Activated T-cell treated with anti-CD3 and anti-CD28 coated beads, Interleukin-2, amount 50 U/mL, for 48 hours (primary cell): ENCODE measurements at places on chromosomes 3 and 15.

- DNase-seq, result no peak
These were observed 398.0 kb downstream of the TIGIT start for GRCh38 chr3:114691871-114692270.

GRCh38 chr15:94258246-94258645 is 26.9 kb downstream of the MCTP2 start:
- DNase-seq, result no peak

- no peak for DNase-seq
These were observed 3.9 kb downstream of the CLDND1 start for GRCh38 chr3:98518816-98519215.

GRCh38 chr15:88913850-88914169 is 631 bp upstream of the MFGE8 start:
- DNase-seq, result no peak

DNA sequence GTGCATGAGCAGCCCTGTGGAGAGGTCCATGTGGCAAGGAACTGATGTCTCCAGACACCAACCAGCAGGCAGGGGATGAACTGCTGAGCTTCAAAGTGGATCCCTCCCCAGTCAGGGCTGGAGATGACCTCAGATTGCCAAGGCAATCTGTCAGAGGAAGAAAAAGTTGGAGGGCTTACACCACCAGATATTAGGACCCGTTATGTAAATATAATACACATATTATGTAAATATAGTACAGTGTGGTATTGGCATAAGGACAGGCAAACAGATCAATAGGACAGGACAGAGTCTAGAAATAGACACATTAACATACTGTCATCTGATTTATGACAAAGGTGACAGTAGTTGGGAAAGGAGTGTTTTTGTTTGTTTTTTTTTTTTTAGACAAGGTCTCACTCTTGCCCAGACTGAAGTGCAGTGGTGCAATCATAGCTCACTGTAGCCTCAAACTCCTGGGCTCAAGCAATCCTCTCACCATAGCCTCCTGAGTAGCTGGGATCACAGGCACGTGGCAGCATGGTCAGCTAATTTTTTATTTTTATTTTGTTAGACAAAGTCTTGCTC is 18.0 kb upstream of the RAB7A start:
- no peak for DNase-seq

DNA sequence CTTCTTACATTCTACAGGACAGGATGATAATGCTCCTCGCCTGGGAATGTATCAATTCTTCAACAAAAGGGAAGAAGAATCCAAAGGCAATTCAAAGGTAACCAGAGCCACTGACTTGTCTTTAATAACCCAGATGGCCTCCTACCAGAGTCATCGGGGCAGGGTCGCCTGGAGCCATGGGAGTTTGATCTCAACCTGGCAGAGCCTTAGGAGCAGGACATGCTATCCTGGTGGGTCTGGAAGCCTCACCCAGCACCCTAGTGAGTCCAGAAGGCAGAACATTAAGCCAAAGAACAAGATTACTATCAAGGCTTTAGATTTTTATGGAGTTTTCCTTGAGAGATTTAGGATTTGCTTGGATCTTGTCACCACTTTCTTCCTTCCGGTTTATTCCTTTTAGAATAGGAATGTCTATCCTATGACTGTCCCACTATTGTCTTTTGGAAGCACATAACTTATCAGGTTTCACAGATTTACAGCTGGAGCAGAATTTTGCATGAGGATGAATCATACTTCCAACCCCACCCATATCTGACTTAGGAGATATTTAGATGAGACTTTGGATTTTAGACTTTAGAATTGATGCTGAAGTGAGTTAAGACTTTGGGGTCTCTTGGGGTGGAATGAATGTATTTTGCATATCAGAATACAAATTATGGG is 330.3 kb upstream of the GOLIM4 start:
- no peak for DNase-seq

DNA sequence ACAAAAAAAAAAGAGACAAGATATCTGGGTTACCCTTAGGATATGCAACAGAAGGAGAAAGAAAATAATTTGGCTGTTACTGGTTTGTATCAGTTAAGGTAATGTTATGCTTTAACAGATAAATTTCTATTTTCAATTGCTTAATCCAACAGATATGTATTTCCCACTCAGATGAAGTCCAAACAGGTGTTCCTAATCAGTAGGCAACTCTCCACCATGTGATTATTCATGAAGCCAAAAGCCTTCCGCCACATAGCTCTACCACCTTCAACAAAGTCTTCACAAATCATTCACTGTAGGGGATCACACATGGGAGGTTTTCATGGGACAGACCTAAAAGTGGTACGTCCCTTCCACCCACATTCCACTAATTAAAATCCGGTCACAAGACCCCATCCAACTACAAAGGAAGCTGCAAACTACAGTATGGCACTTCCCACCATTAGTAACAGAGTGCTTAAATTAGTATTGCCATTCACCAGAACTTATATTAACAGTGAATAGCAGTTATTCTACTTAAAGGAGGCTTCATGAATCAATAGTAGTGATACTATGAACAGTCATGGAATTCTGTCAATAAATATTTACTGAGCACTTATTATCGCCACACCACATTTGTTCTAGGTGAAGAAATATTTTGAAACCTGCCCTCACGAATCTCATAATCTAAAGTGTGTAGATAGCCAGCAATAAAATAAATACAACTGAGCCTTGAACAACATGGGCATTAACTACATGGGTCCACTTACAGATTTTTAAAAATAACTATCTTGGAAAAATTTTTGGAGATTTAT is 66.5 kb downstream of the SFMBT1 start:
- no peak for DNase-seq
